ENCODE measurements at places on chromosomes 12 and 14.

DNA sequence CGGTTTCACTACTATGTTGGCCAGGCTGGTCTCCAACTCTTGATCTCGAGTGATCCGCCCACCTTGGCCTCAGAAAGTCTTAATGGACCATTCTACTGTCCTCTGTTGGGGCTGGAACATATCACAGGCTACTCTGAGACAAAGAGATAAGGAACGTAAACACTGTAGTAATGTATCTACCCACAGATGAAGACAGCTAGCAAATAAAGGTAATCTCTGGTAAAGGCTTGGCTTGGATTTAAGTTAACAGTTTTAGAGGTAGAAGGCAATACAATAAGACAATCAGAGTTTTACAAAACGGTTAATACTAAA lies 44.6 kb upstream of the ISM2 start:
- DNase-seq, result no peak

DNA sequence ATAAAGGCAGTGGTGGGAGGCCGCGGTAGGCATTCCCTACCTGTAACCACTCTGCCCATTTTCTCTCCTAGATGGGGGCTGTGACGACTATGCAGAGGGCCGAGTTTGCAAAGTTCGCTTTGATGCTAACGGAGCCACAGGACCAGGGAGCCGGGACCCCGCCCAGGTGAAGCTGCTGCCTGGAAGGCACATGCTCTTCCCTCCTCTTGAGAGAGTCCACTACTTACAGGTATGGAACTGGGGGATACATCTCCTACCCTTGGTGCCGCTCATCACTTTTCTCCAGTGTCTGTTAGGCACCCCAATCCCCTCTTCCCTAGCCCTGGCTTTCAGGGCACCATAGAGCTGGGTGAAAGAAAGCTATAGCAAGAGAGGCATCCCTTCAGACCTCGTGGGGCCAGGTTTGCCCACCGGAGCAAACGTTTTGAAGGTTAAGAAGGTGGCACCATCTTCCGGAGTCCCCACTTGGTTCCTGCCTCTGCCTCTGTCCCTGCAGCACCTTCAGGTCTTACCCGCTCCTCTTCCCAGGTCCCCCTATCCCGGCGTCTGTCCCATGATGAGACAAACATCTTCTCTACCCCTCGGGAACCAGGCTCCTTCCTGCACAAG lies 2.0 kb upstream of the P3H3 start:
- no peak for DNase-seq

GRCh38 chr12:916240-916639 lies 33.3 kb downstream of the RAD52 start:
- DNase-seq, result no peak

DNA sequence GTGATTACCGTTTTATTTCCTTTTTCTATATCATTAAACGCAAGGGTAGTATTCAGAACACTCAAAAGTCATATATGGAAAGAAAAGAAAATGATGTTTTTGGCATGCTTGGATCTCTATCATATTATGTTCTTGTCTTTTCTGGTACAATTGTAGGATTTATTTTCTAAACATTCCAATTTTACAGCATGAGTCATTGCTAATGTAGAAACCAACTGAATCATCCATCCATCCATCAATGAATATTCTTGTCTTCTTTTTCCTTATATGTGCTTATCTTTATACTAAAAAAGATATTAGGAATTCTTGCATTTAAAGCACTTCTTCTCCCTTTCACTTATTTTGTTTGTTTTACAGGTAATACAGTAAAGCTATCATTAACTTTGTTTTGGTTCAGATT lies 20.4 kb upstream of the AMIGO2 start:
- no peak for DNase-seq

DNA sequence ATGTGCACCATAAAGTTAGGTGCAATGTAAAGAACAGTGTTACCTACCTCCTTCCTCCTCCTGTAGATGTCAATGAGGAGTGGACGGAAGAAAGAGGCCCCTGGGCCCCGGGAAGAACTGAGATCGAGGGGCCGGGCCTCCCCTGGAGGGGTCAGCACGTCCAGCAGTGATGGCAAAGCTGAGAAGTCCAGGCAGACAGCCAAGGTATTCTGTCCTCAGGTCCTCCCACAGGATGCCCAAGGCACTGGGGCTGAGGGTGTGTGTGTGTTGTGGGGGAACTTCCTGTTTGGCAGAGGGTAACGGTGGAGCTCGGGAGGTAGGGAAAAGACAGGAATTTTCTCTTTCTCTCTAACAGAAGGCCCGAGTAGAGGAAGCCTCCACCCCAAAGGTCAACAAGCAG lies 6.4 kb downstream of the ATN1 start:
- no peak for DNase-seq

- DNase-seq, result no peak
Observed at GRCh38 chr14:30698463-30698862, 76.3 kb downstream of the SCFD1 start.

DNA sequence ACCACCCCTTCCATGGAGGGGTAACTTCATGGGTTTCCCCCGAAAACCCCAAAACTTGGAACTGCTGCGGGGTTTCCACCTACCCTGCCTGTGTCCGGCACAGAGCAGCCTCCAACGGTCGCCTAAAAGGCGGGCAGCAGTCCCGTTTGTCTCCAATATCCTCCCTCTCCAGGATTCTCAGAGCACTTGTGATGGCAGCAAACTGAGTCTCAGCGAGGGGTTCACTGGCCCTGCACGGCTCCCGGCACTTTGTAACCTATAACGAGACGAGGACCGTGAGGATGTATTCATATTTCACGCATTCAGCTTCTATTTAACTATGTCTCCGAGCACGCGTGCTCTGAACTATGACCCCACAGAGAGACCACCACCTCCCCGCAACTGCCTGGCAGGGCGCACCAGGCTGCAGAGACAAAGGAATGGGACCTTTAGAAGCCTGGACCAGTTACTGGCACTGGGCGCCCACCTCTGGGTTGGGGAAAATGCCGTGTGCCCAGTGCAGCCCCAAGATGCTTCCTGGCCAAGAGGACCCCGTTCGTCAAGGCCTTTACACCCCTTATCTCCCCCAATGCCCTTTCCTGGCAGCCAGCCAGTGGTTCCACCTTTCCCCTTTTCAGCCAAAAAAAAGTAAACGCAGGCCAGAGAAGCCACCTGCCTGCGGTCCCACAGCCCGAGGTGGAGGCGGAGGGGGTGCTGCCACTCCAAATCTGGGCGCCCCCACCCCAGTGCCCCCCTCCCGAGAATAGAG lies 173.1 kb upstream of the RTL1 start:
- DNase-seq, result no peak

GRCh38 chr14:23933108-23933741 lies 20.3 kb upstream of the DHRS4 start:
- no peak for DNase-seq

- DNase-seq, result no peak
Observed at GRCh38 chr12:5244513-5244972, 187.4 kb upstream of the NTF3 start.

GRCh38 chr14:81801921-81802320 lies 268.3 kb upstream of the SEL1L start:
- no peak for DNase-seq

DNA sequence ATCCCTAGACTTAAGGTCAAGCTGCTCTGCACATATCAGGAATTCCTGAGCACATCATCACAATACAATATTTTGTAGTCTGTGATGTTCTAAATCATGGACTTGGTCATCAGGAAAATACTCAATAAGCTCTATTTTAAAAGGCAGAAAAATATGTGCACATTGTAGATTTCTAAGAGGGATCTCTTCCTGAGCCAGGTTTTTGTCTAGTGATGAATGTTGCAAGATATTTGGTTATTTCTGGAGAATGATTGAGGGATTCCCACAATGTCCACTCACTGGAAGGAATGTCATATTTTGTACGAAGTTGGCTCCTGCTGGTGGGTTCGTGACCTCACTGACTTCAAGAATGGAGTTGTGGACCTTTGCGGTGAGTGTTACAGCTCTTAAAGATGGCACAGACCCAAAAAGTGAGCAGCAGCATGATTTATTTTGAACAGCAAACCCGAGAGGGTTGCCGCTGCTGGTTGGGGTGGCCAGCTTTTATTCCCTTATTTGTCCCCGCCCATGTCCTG lies 300.9 kb upstream of the DCN start:
- no peak for DNase-seq

DNA sequence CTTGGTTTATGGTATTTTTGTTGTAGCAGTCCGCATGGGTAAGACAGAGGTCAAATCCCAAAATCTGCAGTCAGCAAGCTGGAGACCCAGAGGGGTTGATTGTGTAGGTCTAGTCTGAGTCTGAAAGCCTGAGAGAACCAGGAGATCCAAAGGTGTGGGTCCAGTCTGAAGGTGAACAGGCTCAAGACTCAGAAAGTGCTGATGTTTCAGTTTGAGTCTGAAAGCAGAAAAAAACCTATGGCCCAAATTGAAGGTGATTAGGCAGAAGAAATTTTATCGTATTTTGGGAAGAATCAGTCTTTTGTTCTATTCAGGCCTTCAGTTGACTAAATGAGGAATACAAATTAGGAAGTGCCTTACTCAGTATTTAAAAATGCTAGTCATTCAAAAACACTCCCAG lies 807.8 kb upstream of the FOXG1 start:
- no peak for DNase-seq

DNA sequence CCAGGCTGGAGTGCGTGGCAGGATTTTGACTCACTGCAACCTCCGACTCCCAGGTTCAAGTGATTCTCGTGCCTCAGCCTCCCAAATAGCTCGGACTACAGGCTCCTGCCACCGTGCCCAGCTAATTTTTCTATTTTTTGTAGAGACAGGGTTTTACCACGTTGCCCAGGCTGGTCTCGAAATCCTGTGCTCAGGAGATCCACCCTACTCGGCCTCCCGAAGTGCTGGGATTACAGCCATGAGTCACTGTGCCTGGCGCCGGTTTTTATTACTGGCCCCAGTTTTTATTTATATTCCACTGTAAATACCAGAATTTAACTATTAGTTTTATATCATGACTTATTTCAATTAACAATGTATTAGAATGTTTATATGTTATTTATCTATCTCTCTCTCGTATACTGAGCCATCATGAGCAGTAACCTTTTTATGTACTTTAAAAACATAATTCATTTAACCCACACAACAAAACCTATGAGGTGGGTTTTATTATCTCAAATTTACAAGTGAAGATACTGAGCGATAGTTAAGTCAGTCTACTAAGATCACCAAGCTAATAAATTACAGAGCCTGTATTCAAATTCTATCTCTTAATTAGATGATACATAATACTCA lies 47.8 kb downstream of the HECTD1 start:
- DNase-seq, result no peak

- no peak for DNase-seq
Observed at GRCh38 chr14:58690801-58691516, 53.2 kb downstream of the DACT1 start.

- no peak for DNase-seq
Observed at GRCh38 chr12:101967506-101967905, 90.1 kb downstream of the DRAM1 start.

- no peak for DNase-seq
Observed at GRCh38 chr14:85263916-85264675, 265.8 kb upstream of the FLRT2 start.

DNA sequence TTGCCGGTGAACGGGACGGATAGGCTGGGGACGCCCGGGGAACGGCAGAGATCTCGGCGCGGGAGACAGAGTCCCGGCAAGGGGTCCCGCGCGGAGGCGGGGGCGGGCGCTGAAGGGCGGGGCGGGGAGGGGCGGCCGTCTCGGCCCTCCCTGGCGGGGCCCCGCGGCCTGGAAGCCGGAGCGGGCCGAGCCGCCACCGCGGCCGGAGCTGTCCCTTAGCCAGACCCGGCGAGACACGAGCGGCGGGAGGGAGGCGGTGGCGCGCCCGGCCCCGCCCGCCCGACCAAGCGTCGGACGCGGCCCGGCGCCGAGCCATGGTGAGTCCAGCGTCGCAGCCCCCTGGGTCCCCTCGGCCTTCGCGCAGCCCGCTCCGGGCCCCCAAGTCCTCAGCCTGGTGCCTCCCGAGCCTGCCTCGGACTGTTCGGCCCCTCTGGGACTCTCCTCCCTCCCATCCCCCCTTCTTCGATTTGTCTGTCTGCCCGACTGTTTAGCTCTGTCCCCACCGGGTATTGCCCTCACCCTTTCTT lies at the start of gene ARHGEF40:
Gene ARHGEF40, plus strand, starts transcription at position 222 of the 527 bp plus-strand sequence. Its CDS starts 93 bp downstream, at position 315.
- DNase-seq, result peak; percentile 56

GRCh38 chr12:62963486-62964041 lies 28.6 kb upstream of the PPM1H start:
- no peak for DNase-seq

DNA sequence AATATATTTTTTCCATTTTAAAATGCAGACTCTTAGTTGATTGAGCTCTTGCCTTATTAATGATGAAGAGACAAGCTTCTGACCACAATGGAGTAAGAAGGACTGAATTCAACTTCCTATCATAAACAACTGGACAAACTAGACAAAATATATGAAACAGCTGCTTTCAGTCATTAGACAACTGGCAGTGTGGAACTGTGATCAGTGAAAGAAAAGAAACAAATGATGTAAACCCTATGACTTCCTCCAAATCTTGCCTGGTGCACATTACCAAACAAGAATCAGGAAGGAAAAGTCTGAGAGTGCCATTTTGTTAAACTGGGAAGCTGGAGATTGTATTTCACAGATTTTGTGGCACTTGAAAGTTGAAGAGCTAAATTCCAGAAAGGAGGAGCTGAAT lies 154.7 kb upstream of the ATXN7L3B start:
- DNase-seq, result no peak

GRCh38 chr14:91889477-91890211 lies 22.3 kb upstream of the TC2N start:
- no peak for DNase-seq

GRCh38 chr12:111578276-111578970 lies 20.7 kb downstream of the ATXN2 start:
- DNase-seq, result no peak

DNA sequence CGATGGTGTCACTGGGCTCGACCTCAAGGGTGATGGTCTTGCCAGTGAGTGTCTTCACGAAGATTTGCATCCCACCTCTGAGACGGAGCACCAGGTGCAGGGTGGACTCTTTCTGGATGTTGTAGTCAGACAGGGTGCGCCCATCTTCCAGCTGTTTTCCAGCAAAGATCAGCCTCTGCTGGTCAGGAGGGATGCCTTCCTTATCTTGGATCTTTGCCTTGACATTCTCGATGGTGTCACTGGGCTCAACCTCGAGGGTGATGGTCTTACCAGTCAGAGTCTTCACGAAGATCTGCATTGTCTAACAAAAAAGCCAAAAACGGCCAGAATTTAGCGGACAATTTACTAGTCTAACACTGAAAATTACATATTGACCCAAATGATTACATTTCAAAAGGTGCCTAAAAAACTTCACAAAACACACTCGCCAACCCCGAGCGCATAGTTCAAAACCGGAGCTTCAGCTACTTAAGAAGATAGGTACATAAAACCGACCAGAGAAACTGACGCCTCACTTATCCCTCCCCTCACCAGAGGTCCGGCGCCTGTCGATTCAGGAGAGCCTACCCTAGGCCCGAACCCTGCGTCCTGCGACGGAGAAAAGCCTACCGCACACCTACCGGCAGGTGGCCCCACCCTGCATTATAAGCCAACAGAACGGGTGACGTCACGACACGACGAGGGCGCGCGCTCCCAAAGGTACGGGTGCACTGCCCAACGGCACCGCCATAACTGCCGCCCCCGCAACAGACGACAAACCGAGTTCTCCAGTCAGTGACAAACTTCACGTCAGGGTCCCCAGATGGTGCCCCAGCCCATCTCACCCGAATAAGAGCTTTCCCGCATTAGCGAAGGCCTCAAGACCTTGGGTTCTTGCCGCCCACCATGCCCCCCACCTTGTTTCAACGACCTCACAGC lies 717 bp downstream of the UBC start:
- DNase-seq, result peak; percentile 91

All from Karpas-422 (cell line).